ENCODE measurements at places on chromosomes 3 and 15.

DNA sequence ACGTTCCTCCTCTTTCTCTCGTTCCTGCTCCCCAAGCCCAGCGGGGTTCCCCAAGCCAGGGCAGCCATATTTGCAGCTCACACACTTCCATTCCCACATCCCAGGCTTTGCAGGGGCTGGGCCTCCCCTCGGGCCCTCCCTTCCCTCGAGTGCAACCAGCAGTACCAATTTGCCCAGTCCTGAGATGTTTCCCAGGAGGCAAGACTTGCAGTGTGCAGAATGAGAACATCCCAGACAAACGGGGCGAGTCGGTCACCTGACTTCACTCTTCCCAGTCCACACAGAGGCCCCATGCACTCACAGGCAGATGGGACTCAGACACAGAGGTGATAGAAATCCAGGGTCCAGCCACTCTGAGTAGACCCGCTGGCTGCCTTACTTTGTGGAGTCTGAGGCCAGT lies 56.2 kb upstream of the SLC6A6 start:
- DNase-seq: no peak

GRCh38 chr15:73317651-73318462 lies 50.9 kb downstream of the HCN4 start:
- no peak for DNase-seq

GRCh38 chr3:88713233-88713691 lies 394.2 kb upstream of the EPHA3 start:
- no peak for DNase-seq

DNA sequence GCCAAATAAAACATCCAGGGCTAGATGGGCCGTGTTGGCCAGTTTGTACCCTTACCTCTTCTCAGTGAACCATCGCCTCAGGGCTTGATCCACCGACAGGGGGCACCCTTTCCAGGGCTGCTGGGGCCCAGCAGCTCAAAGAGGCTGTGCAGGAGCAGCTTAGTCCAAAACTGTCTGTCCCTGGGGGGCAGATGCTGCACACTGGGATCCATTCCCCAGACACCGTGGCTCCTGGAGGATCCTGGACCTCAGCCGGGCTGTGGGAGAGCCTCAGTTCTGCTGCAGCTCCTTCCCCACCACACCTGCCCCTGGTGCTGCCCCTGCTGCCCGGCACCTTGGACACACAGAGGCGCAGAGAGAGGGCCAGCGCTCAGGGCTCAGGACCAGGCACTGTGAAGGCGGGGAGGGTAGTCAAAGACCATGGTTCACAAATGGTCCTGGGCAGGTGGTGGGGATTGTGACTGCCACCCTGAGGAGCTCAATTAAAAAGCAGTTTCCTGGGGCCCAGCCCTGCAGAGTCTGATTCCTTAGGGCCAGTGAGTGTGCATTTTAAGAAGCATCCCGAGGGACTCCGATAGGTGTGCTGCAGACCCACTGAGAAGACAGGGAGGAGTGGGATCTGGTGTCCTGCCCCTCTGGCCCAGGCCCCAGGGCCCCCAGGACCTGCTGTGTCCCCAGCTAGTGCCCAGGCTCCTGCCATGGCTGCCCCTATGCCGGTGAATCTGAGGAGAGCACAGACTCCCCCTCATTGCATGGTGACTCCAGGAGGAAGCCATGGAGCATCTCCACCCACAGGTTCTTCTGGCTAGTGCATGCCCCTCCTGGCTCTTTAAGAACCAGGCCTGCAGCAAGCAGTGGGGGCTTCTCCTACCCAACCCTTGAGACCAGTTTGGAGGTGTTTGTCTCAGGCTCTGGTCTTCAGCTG lies 86.5 kb upstream of the PRR20G start:
- DNase-seq: no peak

GRCh38 chr3:149701977-149702350 lies 44.1 kb upstream of the WWTR1 start:
- no peak for DNase-seq

DNA sequence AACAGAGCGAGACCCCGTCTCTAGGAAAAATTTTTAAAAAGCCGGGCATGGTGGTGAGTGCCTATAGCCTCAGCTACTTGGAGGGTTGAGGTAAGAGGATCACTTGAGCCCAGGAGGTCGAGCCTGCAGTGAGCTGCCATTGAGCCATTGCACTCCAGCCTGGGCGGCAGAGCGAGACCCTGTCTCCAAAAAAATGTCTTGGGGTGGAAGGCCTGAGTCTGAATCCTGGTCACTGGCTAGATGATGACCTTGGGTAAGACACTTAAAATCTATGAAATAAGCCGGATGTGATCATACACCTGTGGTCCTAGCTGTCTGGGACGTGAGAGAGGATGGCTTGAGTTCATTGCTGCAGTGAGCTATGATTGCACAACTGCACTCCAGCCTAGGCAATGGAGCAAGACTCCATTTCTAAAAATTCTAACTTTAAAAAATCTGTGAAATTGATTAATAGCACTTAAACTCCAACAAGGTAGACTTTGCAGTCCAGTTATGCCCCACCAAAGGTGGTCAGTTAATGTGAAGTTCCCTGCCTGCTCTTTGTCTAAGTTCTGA lies 157.3 kb upstream of the UMPS start:
- no peak for DNase-seq

- DNase-seq: no peak
Measured at GRCh38 chr15:78977091-78977571, 32.3 kb upstream of the CTSH start.

GRCh38 chr15:98870788-98871187 lies 136.8 kb downstream of the PGPEP1L start:
- DNase-seq: no peak

- peak; percentile 33 for DNase-seq
Measured at GRCh38 chr3:18649666-18650363, 224.7 kb upstream of the SATB1 start.

DNA sequence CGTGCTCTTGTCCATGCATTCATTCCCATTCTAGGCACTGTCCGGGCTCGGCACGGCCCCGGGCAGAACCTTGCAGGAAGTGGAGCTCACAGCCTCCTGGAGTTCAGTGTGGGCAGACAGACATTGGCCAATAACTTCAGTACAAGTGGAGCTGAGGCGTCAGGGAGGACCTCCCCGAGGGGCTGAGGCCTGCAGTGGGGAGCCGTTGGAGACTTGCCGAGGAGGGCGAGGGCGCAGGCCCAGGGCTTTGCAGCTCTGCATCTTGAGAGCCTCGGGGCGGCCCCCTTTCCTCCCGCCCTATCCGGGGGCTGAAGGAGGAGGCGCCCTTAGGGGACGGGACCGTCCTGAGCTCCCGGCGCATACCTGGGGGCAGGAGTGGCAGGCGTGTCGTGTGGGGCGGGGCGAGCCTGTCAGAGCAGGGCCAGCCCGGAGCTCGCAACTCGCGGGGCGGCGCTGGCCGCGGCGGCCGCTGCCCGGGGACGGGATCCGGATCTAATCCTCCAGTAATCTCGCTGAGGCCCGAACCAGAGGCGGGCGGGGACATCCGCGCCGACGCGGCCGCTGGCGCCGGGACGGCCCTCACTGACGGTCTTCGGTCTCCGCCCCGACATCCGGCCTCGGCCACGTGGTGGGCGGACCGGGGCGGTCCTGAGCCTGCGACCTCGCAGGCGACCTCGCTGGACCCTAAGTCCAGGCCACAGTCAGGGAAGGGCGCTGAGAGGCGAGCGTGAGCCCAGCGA lies at the start of gene ACY1:
ACY1 (plus strand) TSS at position 698 of the 740 bp plus-strand sequence. CDS start 530 bp downstream, outside the sequence.
- DNase-seq: peak; percentile 70

DNA sequence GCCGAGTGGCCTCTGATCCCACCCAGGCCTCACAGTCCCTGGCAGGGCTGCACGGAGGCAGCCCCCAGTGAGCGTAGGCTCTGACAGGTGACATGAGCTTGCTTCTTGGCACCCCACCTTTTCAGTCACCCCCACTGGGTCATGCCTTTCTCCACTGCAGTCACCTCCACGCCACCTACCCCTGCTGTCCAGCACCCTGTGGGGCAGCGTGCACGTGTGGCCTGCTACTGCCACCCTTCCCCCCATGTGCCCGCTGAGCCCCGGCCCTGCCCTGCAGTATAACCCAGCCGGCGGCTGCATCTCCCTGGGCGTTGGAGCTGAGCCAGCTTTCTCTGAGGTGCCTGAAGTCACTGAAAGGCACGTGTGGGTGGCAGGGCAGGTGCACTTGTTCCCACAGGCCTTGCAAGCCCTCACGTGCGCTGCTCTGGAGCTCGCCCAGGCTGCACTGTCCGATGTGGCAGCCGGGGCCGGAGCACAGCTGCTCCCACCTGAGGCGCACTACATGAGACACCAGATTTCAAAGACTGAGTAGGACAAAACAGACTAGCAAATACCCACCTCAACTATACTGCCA lies 65.6 kb downstream of the NIPA2 start:
- DNase-seq: no peak

GRCh38 chr3:33167716-33168336 lies 50.8 kb downstream of the SUSD5 start:
- DNase-seq: no peak

DNA sequence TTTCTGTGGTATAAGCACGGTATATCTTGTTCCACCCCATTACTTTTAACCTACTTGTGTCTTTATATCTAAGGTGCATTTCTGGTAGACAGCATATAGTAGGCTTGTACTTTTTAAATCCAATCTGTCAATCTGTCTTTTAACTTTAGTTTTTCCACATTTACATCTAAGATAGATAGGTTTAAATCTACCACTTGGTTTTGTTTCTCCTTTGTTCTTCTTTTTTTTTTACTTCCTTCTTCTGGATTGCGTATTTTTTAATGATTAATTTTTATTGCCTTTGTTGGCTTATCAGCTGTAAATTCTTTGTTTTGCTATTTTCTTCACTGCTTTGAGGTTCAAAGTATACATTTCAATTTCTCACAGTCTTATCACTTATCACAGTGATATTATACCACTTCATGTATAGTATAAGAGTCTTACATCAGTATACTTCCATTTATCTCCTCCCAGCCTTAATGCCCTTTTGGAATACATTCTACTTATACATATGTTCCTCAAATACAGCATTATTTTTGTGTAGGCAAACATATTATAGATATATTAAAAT lies 31.0 kb downstream of the IQCB1 start:
- DNase-seq: no peak
